ENCODE measurements at places on chromosomes 11 and 22.

DNA sequence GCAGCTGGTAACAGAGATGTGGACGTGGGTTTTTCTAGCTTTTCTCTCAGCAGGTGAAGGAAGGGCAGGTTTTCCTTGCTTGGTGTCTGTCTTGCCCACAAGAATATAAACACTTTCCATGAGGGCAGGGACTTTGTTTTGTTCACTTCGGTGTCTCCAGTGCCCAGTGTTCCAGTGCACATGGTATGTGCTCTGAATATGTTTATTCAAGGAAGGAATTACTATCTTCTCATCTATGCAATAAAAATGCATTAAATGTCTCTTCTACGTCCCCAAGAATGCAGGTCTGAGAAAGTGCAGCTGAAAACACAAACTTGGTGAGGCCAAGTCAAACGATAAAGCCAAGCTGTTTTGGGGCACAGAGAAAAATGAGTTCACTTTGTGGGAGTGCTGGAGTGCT is 56.3 kb upstream of the PLET1 start:
- DNase-seq: no peak

DNA sequence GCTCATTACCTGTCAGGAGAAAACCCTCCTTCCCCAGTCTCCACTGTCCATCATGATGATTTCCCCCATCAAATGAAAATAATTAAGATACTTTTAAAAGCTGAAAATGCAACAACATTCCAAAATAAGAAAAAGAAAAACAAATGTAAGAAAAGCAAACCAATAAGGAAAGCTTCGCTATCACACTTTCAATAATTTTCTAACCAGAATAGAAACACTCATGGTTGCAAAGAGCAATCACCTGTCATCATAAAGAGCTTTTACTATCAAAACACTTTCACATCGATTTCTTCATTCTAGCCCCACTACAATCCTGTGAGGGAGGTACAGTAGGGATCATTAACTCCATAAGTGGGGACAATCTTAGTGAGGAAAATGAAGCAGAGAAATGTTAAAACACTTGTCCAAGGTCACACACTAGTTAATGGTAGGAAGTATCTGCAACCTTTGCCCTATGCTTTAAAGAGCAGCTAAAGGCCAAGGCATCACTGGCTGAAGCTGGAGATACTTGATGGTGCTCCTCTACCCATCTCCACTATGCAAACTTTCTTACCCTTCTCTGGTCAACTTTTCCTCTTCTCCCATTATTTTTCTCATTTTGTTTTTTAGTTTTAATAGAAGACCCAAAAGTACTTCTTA is 2.6 kb downstream of the RBM4B start:
- no peak for DNase-seq

DNA sequence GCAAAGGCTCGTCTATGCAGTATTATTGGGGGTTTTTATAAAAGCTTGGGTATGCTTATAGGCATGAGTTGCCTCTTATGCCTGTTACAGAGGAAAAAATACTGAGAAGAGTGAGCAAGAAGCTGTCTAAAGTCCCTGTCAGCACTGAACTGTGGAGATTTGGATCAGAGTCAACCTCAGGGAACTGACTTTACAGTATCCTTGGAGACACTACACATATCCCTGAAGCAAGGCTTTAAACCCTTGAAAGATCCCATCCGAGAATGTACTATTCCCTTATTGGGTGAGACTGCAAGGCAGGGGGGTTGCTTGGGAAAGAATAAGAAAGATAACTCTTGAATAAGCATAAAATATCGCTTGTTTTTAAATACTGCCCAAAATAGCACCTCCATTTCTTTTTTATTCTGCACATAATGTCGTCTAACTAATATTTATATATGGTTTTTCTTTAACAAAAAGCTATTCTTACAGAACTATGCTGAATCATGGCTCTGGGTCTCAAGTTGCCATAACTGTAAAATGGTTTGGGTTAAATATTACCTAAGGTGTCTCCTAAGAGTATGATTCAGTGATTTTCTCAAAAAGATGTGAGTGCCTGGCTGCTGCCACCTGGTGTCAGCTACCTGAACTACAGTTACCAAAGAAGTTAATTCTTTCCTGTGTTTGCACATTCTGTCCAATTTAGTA is 1062.8 kb downstream of the DLG2 start:
- no peak for DNase-seq

GRCh38 chr22:44703255-44703870 is 1.4 kb downstream of the PRR5 start:
- DNase-seq: no peak

GRCh38 chr11:82546661-82547557 is 186.8 kb downstream of the FAM181B start:
- no peak for DNase-seq

DNA sequence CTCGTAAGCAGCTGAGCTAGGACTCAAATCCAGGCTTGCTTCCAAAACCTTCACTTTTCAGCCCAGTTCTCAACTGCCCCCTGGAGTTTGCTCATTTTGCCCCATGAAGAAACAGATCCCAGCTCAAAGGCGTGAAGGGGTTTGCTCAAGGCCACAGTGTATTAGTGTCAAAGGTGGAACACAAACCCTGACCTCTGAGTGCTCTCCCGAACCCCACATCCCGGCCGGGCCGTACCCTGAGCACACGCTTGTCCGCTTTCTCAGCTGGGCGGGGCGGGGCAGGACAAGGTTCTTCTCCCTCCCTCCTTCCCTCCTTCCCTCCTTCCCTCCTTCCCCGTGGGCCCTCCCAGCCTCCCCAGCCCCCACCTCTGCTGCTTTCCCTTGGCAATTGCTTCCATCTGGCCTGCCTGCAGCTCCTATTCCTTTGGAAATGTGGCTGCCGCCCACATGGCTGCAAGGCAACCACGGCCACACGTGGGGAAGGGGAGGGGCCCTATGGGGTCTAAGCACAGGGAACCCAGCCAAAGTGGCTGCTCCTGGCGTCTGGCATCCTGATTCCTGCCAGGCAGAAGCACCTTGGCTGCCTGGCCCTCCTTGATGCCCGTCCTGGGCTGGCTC is 4.1 kb downstream of the ST3GAL4 start:
- DNase-seq: no peak

DNA sequence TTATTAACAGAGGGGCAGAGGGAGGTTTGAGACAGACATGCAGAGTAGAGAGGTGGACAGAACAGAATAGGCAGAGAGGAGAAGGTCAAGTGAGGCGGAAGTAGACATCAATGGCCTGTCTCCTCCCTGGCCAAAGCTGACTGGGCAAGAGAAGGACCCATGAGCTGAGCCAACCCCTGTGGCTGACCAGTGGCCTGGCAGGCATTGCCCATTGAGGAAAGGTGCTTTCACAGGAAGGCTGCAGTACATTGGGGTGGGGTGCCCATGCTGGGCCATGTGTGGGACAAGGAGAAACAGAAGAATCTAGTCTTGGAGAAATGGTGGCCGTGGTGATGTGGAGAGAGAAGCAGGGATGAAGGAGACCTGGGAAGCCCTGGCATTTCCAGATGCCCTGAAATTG is 76.0 kb downstream of the MYEOV start:
- DNase-seq: no peak

GRCh38 chr11:95500466-95500865 is 269.5 kb upstream of the SESN3 start:
- DNase-seq: no peak

- DNase-seq: no peak
Measured at GRCh38 chr11:28674433-28675103, 566.4 kb downstream of the METTL15 start.

DNA sequence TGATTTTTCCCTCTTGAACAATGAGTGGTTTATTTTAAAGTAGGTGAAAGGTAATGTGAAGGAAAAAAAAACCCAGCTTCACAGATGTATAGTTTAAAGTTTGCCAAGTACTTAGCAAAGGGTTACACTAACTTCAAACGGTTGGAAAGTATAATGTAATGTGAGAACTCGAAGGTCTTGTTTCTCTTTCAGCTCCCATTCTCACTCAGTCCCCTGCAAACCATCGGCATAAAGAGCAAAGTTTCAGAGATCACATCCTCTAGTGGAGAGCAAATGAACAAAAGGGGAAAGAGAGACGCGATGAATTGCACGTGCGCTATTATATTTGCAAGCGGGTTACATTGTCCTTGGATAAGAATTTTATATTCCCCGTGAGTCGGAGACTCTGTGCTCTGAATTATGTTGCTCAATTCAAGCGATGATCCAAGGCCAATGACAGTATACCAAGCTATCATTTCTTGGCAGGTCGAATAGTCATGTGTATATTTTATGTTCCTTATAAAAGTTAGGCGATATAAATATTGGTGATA is 37.6 kb upstream of the BIRC3 start:
- DNase-seq: no peak

DNA sequence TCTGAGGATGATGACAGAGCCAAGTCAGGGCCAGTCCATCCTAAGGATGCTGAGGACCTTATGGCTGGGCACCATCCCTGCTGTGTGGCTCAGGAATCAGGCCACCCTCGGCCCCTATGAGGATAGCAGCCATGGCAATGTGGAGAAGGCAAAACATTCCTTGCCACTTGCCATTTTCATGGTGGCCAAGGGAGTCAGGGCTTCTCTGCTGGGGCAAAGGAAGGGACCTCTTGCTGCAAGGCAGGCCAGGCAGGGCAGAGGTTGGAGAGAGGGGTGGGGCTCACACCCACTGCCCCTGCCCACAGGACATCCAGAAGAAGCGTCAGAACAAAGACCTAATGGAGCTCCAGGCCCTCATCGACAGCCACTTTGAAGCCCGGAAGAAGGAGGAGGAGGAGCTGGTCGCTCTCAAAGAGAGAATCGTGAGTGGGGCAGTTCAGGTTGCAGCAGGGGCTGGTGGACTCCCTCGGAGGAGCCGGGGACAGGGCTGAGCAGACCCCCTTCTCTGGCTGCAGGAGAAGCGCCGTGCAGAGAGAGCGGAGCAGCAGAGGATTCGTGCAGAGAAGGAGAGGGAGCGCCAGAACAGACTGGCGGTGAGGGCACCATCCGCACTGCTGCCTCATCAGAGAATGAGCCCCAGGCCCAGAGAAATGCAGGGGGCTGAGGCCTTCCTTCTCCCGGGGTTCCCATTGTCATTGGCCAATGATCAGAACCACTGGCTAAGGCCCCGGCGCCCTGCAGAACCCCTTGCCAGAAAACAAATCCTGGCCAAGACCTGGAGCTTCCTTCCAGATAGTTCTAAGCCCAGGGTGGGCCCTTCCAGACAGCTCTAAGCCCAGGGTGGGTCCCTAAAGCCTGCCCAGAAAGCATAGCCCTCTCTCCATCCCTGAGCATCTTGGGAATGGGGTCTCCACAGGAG is 13.5 kb upstream of the MRPL23 start:
- DNase-seq: no peak

- no peak for DNase-seq
Measured at GRCh38 chr11:12125609-12126149, 15.3 kb downstream of the MICAL2 start.

DNA sequence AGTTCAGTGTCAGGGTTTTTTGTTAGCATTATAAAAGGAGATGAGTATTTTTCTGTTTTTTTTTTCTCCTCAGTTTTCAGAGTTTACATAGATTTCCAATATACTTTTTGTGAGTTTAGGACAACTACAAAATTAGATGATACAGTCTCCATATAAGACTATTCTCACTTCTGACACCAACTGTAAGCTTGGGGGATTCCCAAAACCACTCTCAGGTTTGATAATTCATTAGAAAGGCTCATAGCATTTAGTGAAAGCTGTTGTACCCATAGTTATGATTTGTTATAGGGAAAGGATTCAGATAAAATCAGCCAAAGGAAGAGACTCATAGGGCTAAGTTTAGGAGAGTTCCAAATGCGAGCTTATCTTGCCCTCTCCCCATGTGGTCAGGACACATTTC is 24.1 kb downstream of the CUL5 start:
- DNase-seq: no peak

GRCh38 chr11:65863889-65864705 is 3.9 kb downstream of the MUS81 start:
- DNase-seq: no peak

GRCh38 chr11:76918941-76919386 is 58.2 kb downstream of the ACER3 start:
- no peak for DNase-seq

DNA sequence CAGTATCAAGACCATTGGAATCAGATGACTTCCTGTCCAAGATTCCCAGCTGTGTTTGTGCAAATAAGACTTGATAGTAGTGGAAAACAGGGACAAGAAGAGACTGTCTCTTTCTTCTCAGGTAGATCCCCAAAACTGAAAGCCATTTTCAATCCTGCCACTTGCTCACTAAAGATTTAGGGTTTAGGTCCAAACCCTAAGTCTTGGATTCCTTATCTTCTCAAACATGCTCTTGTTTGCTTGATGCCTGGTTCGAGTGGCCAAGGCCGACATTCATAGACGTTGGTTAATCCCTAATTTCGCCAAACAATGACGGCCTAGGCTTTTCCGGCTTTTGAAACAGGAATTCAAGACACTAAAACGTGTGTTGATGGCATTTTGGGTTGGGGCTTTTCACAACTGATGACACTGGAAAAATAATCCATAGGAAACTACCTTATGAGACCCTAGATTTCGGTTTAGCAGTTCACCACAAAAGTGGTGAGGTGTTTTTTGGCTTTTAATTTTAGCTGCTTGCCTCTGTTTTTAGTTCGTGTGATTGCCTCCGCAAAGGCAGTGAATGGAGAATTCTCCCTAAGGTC is 1.0 kb upstream of the GTPBP1 start:
- DNase-seq: no peak

GRCh38 chr11:58888579-58888978 is 44.1 kb upstream of the GLYATL2 start:
- no peak for DNase-seq

DNA sequence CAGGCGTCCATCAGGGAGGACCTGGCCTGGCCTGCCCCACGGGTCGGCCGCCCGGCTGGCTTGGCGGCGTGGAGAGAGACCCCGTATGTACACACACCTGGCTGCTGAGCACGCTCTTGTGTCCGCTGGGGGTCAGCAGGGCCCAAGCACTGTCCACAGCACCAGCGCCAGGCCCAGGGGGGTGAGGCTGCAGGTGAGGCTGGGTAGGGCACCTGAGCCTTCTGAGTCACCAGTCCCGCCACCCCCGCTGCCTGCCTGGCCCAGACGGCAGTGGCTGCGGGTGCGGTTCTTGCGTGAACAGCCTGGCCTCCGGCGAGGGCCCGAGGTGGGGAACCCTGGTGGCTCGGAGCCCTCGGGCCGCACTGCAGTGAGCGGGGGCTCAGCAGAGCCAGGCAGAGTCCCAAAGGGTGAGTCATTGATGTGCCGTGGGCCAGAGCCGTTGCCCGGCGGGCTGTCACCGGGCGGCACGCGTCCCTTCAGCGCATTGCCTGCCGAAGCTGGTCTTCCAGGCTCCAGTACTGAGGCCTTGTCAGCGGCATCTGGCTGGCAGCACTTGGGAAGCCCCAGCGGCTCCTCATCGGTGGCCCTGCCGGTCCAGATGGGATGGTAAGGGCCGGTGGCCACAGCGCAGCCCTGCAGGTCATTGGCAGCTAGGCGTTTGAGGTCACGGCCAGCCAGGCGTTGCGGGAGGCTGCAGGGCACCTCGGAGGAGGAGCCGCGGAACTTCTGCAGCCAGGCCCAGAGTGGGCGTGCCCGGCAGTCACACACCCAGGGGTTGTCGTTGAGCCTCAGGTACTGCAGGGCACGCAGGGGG is 26.3 kb downstream of the RTN4R start:
- DNase-seq: no peak

Measured in stimulated activated CD4-positive, alpha-beta T cell treated with anti-CD3 and anti-CD28 coated beads, TNF-alpha, amount 100 ng/mL, for 4 hours (primary cell).